Hindlimb muscle (tissue), 1 donor: ENCODE measurements at places on chromosomes 4 and X. TPM values are rescaled to one million over a fixed set of nuclear protein-coding genes. Genes with fewer than 3 reads are reported as not detected.

The XKRX gene
- not detected for polyA plus RNA-seq

The HSFX1 gene
- polyA plus RNA-seq = 2.1 TPM

The CACNA1F gene
- not detected for polyA plus RNA-seq

The SPACA5 gene
- not detected for polyA plus RNA-seq

The TXK gene
- 0.65 TPM for polyA plus RNA-seq

GRCh38 chr4:17721496-17722355 lies 59.7 kb downstream of the FAM184B start:
- DNase-seq = peak; percentile 20

DNA sequence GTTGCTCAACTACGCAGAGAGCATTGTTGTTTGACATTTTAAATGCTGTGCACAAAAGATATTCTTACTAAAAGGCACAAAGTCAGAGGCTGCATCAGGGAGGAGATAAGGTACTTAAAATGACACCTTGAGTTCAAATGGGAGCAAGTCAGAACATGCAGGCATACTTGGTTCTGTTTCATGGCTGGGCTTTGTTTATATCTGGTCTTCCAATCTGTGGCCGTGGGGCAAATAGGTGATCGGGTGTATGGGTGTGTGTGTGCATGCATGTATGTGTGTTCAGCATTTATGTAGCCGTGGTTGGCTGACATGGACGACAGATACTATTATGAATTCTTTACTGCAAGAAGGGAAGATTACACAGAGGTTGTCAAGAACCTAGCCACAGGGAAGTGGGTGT lies 106.1 kb downstream of the RASL11B start:
- DNase-seq = no peak

GRCh38 chr4:57639561-57640382 lies 529.6 kb upstream of the IGFBP7 start:
- no peak for DNase-seq

DNA sequence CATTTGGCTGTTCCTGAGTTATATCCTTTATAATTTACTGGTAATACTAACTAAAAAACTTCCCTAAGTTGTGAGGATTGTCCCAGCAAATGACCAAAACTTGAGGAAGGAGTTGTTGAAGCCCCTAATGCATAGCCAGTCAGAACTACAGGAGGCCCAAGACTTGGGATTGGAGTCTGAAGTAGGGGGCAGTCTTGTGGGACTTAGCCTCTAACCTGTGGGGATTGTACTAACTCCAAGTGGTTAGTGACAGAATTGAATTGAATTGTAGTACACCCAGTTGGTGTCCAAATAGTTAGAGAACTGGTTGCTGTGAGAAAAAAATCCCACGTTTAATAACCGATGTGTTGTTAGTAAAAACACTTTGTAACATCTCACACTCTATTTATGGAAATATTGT lies 1506.3 kb downstream of the ADGRL3 start:
- no peak for DNase-seq

- DNase-seq = no peak
Measured at GRCh38 chr4:82823062-82823461, 24.5 kb upstream of the SCD5 start.

DNA sequence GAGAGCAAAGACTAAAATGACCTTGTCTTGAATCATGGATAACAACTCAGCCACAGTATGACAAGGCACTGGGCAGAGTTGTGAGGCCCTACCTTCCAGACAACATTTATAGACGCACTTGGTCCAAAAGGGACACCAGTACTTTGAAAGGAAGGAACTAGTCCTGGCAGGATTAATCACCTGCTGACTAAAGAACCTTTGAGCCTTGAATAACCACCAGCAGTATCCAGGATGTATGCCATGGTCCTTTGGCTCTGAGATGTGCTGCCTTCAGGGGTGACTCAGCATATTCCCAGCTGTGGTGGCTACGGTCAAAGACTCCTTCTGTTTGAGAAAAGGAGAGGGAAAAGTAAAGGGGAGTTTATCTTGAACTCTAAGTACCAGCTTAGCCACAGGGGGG lies 118.1 kb upstream of the PRR32 start:
- no peak for DNase-seq

- DNase-seq = no peak
Measured at GRCh38 chr4:14157262-14157661, 529.7 kb upstream of the BOD1L1 start.

- no peak for DNase-seq
Measured at GRCh38 chr4:81627590-81627989, 155.9 kb upstream of the RASGEF1B start.

DNA sequence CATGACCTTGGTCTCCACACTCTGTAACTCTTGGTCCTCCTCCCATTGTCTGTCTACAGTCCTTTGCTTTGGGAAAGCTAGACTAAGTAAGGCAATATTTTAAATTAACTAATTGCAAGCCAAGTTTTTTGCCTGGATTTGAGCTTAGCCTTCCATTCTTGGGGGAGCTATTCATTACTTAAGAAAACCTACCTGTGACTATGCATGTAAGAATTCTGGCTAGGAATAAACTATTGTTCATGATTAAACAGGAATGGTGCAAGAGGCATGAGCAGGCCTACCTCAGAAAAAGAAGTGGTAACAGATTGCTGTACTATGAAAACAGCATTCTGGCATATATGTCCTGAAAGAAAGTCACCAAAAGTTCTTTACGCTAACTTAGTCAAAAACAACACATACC lies 309.4 kb downstream of the MAPK10 start:
- DNase-seq = no peak

GRCh38 chr4:14669371-14669770 lies 332.9 kb upstream of the CPEB2 start:
- no peak for DNase-seq

DNA sequence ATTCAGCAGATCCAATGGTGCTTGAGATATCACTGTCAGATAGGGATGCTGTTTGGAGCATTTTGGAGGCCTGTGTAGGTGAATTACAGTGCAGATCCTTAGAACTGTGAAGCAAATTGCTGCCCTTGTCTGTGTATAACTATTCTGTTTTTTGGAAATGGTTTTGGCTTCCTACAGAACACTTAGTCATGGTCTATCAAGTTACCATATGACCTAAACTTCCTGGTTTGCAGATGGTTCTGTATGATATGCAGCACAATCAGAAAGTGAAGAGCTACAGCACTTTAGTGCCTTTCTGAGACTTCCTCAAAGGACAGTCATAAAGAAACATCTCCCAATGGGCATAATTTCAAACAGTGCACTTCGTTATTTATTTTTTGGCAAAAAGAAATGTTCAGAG lies 688.6 kb downstream of the SH3BGRL start:
- DNase-seq = no peak
